Coronary artery (tissue), 2 donors: ENCODE measurements at places on chromosomes 5 and 9.

DNA sequence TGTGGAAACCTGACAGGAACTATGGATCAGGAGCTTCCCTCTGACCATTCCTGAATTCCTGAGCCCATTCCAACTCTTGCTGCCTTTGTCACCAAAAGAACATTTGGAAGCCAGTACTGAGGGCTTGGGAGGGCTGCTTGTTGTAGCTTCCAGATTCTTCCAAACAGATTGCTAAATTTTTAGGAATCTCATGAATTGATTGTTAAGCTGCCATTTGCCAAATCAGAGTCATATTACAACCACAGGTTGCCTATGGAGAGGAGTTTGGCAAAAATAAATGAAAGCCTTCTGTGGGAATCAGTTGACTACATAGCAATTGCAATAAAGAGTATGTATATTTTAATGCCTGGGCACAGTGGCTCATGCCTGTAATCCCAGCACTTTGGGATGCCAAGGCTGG, 39.2 kb upstream of the SLC28A3 start:
- DNase-seq: no peak

- DNase-seq: no peak
Observed at GRCh38 chr9:96075111-96075510, 199.6 kb downstream of the ERCC6L2 start.

- DNase-seq: no peak
Observed at GRCh38 chr5:137296213-137296781, 202.8 kb downstream of the SPOCK1 start.

GRCh38 chr5:127096328-127096993, 23.2 kb upstream of the C5orf63 start:
- DNase-seq: no peak

DNA sequence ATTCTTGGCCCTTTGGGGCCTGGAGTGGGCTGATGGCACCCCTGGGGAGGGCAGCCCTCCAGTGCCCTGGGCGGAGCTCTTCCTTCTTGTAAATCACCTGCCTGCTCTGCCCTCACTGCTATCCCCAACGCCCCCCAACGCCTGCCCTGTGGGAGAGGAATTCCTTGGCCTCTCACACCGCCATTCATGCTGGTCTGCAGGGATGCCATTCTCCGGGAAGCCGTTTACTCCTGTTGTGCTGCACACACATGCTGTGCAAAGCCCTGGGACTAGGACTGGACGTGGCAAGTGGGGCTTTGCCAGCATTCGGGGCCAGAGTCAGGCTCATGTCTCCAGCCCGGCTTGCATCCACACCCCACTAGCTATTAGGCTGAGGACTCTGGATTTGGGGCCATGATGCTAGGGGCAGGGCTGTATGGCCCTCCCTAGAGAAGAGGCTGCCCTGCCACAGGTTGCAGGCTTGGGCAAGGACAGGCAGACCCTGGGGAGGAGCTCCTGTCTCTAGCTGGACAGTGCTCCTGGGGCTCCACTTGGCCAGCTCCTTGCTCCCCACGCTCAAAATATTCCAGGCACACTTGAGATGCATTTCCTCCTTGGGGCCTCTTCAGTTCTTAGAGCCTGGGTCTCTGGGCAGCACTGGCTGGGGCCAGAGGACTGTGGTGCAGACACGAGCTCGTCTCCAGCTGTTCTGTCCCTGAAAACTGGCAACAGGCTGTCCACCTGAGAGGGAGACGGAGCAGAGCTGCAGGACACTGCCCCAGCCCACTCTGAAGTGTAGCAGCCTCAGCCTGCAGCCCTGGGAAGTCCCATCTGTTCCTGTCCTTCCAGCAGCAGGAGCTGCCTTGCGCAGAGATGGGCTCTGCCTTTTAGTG, 226.9 kb downstream of the CACNA1B start:
- no peak for DNase-seq

GRCh38 chr5:43314724-43315123, 1.5 kb upstream of the HMGCS1 start:
- DNase-seq: no peak

DNA sequence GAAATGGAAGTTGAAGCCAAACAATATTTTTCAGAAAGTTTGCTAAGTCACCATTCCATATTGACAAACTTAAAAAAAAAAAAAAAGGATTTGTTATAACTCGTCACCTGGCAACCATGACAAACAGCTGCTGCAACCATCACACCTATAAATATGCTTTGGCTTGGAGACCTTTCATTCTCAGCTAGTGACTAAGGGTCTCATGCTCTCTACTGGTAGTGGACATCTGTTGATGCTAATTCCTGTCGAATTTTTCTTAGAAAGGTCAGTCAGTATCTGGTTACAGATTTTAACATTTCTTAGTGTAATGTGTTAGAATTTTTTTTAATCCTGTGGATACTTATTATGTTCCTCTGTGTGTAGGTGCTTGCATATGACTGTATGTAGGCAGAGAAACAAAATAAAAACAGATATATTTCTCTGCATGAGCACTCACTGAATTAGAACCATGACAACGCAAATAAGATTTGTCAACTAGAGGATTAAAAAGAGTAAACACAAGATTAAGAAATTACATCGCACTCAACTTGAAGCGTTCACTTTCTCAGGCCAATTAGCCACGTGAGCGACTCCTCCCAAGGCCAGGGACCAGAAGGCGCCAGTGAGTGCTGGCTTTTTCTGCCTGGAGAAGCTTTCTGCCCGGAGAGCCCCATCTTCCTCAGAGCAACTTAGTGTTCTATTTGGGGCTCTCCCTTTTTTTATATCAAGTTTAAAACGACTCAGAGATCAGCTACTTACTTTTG, 27.0 kb upstream of the ZNF622 start:
- no peak for DNase-seq

DNA sequence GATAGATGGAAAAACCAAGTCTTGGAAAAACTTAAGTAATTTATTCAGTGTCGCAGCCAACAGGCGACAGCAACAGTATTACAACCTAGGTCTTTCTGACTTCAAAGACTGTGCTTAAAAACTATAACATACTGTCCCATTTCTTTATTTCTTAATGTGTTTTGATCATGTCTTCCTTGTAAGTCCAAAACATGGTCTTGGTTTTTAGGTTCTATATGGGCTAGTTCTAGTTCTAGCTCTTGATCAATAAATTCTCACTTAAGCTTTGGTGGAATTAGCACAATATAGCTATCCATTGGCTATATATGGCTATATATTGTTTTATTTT, 69.9 kb downstream of the IQGAP2 start:
- DNase-seq: no peak

GRCh38 chr9:123997665-123998277, 13.8 kb upstream of the LHX2 start:
- no peak for DNase-seq

DNA sequence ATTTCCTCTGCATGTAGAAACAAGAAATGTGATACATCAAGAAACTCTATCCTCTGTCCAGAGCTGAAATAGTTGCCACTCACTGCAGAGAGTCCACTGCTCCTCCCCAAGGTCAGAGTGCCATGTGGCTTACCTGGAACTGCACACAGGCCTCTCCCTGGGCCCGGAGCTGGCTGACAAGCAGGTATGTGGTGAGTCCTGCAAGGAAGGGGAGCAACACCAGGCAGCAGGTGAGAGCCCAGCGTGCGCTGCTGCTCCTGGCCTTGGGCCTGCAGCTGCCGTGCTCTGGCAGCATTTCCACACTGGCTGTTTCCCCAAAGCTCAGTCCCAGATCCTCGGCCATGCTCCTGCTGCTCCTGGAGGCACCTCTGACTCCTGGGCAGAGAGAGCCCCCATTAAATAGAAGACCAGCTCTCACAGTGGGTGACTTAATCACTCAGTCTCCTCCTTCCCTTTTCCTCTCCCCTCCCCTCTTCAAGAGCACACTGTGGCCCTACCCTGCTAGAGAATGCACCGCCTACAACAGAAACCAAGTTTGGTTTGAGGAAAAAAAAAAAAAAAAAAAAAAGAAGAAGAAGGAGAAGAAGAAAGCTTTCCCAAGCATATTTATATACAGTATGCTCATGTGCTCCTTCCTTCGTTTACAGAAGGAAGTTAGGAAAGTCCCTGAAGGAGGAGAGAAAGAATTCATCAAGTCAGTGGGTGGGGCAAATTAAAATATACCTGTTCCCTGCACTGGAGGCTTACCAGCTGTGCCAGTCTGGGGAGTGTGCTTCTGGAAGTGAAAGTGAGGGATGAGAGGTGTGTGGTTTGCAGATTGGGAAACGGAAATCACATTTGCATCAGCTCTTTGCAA, at the start of gene TNFSF15:
Gene TNFSF15 (minus strand): TSS at position 370 of the 856 bp plus-strand sequence. CDS start 27 bp downstream, at position 343.
- no peak for DNase-seq

DNA sequence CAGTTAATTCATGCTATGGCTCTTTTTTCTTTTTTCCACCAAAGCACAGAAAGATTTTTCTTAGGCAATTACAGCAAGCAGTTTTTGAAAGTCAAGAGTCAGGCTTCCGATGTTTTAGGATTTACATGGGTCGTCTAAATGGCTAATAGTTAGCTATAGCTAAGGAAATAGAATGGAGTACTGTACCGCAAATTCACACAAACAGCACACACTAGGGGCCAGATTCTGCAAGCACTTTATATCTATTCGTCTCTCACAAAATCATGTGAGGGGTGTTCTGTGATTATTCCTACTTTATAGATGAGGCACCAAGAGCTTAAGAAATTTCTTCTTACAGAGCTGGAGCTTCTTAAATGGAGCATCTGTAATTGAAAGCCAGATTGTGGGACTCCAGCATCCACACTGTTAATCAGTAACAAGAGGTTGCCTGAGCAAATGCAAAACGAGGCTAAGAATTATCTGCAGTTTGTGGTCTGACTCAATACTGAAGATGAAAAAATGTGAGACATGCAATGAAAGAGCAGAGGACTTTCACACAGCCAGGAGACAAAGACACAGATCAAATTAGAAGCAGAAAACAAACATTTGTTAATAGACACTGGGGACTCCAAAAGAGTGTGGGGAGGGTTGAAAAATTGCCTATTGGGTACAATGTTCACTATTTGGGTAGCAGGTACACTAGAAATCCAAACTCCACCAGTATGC, 62.7 kb upstream of the CTXN3 start:
- no peak for DNase-seq

DNA sequence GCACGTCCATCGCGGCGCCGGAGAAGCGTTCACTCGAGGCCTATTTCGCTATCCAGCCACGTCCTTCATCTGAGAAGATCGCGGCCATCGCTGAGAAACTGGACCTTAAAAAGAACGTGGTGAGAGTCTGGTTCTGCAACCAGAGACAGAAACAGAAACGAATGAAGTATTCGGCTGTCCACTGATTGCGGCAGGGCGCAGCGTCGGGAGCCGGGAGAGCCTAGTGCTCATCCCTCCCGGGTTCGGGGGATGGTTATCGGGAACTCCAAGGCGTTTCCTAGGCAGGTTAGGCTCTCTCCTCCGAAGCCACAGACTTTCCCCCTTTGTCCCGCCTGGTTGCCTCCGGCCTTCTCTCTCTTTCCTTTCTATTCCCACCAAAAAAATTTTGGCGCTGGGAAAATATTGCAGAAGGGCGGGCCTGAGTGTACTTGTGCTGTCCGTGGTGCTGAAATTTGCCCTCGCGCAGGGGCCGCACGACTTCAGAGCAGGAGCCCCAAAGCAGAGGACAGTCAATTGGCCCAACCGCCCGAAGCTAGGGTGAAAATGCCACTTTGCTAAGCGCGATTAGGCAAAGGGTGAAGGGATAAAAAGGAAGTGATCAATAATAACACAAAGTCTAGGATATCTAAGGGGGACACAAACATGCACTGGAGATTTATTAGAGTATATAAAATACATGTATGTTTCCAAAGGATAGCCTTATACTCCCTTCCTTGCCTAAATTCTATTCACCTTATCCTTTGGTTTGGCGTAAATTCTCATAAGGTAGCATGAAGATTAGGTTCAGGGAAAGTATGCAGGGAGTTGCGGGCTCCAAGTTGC, 1.8 kb downstream of the POU4F3 start:
- DNase-seq: no peak

DNA sequence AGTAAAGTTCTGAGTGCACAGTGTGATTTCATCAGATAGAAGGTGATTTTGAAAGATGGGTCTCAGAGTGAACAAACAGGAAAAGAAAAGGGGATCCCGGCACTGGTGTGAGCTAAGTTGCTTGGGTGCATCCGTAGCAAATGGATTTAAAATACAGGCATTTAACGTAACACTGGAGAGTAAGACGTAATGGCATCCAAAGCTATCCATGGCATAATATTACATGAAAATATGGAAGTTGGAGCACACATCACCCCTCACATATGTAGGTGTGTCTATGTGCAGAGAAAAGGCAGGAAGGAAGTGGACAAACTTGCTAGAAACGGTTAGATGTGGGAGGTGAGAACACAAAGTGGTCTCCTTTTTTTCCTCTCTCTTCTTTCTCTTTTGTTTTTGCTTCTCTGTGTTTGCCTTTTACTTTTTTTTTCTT, 38.2 kb upstream of the SEMA4D start:
- DNase-seq: no peak

DNA sequence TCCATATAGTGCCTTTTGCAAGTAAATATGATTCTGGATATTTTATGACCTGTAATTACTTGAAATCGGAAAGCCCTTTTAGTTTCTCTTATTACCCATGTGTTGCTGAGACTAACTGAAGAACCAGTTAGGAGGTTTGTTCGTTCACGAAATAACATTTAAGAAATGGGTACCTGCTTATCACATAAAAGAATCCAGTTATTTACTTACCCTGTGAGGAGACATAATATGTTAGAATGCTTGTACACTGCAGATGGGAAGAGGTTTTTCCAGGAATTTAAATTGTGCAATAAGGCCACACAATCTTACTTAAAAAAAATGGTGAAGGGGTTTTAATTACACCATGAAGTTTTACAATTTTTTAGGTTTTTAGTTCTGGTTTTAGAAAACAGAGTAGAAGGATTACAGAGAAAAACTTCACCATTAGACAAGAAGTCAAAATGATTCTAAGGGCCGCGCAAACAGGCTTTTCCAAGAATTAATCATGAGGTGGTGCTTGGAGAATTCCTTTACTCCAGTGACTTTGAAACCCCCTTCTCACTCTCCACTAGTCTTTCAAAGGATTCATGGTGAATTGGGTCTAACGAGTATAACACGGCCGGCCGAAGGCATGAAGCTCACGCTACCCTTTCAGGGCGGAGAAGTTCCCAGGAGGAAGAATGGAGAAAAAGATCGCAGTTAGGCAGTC, 1.1 kb upstream of the PTGER4 start:
- DNase-seq: no peak

- no peak for DNase-seq
Observed at GRCh38 chr5:54996466-54996865, 11.1 kb upstream of the ESM1 start.

GRCh38 chr5:62386824-62387223, 16.9 kb downstream of the DIMT1 start:
- no peak for DNase-seq

DNA sequence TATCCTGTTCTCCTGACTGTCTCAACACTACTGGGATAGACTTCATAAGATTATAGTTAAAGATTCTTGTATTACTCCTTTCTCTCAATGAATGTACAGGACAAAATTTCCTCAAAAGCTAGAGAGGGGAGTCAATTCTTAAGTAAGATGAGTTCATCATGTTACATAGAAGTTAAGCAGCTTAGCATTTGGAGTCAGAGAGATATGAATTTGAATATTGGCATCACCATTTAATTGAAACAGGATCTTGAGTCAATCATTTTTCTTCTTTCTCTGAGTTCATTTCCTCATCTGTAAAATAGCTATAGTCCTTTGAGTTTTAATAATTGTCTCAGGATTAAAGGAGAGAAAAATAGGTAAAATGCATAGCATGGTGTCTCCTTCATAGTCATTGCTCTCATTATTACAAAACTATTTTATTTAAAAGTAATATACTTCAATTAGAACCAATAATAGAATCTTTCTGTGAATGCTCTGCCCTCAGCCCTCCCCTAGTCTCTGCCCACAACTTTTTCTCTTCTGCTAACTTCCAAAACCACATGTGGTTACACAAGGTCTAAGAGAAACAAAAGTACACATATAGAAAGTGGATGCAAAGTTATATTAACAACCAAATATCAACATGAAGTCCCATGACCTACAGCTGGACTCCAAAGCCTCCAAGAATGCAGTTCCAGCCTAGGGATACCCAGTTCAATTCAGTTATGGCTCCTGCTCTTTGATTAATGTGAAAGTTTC, 265.6 kb downstream of the TLE1 start:
- DNase-seq: no peak
